ENCODE measurements at places on chromosomes 1 and 21. TPM values are rescaled to one million over a fixed set of nuclear protein-coding genes. Genes with fewer than 3 reads are reported as not detected.

Gene GBP7
- not detected for total RNA-seq

Gene FCRLB
- 1.3 TPM for total RNA-seq

Gene TCHH
- total RNA-seq: not detected

Gene CLK2
- total RNA-seq: 27.6 TPM

Gene B3GALT5
- total RNA-seq: 0.43 TPM

Gene FCRL2
- total RNA-seq: not detected

Gene PEX11B
- total RNA-seq: 28.6 TPM

Gene DDX59
- 14.2 TPM for total RNA-seq

Gene OR2L5
- not detected for total RNA-seq

Gene HSPA6
- 1.3 TPM for total RNA-seq

Gene NR5A2
- 0.11 TPM for total RNA-seq

Gene PODN
- total RNA-seq: 24.4 TPM

Gene DMRTA2
- total RNA-seq: not detected

Gene RHBDL2
- total RNA-seq: 3.8 TPM

Gene RGS4
- 2.1 TPM for total RNA-seq

Gene VHLL
- 0.22 TPM for total RNA-seq

Gene COL6A2
- 1,206 TPM for total RNA-seq

Gene TDRD5
- not detected for total RNA-seq

Gene ITGB2
- total RNA-seq: 19.7 TPM

Gene HOOK1
- under 0.01 TPM for total RNA-seq

Gene TRAF3IP3
- not detected for total RNA-seq

Gene CFAP107
- total RNA-seq: not detected

Gene NMNAT2
- total RNA-seq: 0.11 TPM

Gene TENT5C
- 8.0 TPM for total RNA-seq

Gene XKR8
- 10.1 TPM for total RNA-seq

Gene SH2D1B
- not detected for total RNA-seq
